Activated T-cell treated with anti-CD3 and anti-CD28 coated beads, Interleukin-2, amount 50 U/mL, for 1 hour (primary cell): ENCODE measurements at places on chromosomes 3 and 15.

DNA sequence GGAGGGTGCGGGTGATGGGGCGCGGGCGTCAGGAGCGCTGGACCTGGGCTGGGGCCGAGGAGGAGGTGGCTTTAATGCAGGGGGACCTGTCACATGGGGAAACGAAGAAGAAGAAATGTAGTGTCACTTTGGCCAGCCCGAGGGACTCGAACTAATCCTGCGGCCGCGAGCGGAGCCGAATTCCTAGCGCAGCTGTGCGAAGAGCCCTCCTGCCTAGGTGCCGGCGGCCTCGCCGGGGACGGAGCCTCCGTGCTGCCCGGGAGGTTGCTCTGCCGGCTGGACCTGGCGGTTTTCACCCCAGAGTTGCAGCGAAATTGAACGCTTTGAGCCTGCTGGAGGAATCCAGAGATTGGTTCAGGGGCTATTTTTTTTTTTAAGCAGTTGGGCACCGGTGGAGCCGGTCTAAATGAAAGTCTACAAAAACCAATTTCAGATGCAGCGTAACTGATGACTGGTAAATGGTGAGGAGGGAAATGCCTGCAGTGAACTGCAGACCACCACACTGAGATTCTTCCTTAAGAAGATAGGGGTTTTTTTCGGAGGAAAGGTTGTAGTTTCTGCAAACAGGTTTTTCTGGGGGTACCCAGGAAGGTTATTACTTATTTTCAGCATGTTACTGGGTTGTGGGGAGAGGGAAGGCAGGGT, 662 bp downstream of the TMEM108 start:
- no peak for DNase-seq

DNA sequence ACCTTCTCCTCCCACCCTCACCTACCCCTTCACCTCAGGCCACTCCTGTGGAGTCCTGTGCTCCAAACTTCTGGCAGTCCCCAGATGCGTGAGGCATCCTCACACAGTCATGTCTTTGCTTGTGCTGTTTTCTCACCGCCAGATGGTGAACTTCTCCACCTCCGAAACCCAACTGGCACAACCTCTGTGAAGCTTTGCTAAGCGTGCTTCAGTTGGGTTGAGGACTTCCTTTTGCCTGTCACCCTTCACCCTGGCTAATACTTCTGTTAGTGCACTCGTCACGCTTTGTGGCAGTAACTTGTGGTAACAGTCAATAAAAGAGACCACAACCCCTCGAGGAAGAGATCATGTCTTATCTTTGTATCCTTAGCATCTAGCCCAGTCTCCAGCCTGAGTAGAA, 42.0 kb upstream of the SKOR1 start:
- peak; percentile 45 for DNase-seq

DNA sequence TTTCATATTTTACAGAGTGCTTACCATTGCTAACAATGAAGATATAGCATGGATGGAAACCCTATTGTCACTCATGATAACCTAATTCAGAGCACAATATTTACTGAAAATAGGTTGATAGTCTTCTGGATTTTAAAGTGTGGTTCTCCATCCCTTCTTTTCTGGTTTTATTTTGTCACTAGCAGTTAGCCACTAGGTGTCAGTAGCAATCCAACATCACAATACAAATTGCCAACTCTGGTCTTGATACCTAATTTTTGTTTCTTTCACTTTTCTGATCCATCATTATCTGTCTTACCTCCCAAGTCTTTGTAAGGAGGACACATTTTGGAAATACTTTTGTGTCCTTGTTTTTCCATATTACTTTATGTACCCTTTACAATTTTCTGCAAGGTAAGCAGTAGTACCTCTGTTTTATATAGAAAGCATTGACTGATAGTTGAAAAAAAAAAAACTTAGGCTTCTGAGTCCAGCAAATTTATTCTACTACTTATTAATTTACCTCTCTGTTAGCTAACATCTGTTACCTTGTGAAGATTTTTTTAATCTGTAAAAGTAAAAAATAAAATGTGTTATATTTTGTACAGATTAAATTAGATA, 28.3 kb upstream of the CRYBG3 start:
- no peak for DNase-seq

DNA sequence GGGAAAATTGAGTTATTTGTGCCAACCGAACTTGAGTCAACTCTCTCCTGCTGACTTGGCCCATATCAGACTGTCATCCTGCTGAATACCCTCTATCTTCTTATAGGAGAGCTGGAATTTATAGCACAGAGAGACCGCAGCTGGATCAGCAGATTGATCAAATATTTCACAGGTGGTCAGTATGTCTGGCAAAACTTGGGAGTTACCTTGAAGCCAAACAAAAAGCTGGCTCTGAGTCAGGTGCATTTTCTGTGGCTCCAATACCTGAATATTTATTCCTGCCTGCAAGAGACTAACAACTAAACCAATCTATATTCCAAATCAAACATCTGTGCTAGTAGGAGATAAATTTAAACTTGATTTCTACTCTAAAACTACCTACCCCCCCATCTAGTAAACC, 752.1 kb upstream of the ALCAM start:
- no peak for DNase-seq

DNA sequence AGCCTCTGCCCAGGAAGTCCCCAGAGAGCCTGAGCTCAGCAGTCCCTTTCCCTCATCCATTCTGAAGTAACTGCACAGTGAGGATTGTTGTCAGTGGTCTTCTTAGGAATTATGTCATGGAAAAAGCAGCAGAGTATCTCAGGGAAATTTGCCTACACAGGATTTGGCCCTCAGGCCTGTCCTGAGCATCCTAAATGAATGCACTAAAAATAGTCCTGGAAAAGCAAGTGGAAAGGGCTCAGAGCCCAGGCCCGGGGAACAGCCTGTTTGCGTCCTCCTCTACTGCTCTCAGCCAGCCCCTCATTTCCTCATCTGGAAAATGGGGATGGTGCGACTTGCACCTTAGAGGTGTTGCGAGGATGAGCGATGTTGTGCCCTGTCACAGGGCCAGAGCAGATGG, 21.6 kb downstream of the LYSMD4 start:
- DNase-seq: no peak

- no peak for DNase-seq
Observed at GRCh38 chr3:50581459-50581842, 12.1 kb downstream of the HEMK1 start.

DNA sequence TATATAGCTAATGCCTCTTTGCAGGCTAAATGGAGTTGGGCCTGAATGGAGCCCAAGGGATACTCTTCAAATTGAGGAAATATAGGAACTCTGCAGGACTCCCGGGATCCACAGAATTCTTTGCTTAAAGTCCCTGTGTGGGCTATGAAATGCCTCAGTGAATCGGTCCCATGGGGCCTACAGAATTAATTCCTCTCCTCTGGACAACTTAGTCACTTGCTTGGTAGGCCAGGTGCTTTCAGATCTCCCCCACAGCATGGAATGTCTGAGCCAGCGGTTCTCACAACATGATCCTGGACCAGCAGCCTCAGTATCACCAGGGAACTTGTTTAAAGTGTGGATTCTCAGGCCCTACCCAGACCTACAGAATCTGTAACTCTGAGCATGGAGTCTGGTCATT, 15.1 kb upstream of the PRICKLE2 start:
- no peak for DNase-seq

- DNase-seq: no peak
Observed at GRCh38 chr3:151798466-151798865, 15.4 kb upstream of the AADAC start.

DNA sequence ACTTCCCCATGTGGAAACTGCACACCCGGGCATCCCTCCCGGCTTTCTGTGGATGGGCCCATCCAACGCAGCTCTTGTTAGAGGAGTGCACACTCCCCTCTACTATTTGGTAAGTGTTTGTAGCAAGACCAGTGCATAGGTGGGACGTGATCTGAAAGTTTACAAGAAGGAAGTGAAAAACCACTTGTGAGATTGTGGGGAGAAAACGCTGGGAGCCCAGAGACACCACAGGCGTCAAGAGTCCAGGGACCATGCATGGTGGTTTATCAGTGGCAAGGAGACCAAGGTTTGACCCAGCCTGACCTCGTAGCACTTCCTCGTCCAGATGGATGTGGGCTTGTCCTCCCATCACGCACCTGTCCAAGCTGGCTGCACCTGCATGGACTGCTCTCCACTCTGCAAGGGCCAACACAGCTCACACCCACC, 51.6 kb downstream of the ATP10A start:
- DNase-seq: no peak
